ENCODE measurements at places on chromosomes 1 and 21. TPM values are rescaled to one million over a fixed set of nuclear protein-coding genes. Genes with fewer than 3 reads are reported as not detected.

The HSD3B2 gene
- total RNA-seq, result not detected

The TIAM1 gene
- total RNA-seq, result 2.9 TPM

The MCOLN2 gene
- 3.5 TPM for total RNA-seq

The MYOC gene
- total RNA-seq, result 1.2 TPM

Data from smooth muscle cell of trachea (primary cell).